ENCODE measurements at places on chromosomes 6 and 20.

DNA sequence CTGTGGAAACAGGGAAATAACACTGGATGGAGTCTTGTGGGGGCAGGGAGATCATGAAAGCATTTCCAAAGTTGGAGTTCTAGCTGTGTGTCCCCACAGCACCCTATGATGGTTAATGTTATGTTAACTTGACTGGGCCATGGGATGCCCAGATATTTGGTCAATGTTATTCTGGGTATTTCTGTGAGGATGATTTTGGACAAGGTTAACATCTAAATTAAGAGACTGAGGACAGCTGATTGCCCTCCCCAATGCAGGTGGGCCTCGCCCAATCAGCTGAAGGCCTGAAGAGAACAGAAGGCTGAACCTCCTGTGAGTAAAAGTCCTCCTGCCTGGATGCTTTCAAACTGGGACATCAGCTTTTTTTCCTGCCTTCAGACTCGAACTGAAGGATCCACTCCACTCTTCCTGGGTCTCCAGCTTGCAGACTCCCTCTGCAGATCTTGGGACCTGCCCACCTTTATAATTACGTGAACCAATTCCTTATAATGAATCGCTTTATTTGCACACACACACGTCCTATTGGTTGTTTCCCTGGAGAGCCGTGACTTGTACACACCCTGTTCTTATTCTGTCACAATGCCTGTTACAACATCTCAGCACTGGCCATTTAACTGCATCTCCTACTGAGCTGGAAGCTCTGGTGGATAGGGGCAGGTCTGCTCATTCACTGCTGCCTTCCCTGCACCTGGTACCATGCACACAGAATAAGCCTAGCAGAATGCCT, 99.5 kb upstream of the IYD start:
- DNase-seq = no peak

DNA sequence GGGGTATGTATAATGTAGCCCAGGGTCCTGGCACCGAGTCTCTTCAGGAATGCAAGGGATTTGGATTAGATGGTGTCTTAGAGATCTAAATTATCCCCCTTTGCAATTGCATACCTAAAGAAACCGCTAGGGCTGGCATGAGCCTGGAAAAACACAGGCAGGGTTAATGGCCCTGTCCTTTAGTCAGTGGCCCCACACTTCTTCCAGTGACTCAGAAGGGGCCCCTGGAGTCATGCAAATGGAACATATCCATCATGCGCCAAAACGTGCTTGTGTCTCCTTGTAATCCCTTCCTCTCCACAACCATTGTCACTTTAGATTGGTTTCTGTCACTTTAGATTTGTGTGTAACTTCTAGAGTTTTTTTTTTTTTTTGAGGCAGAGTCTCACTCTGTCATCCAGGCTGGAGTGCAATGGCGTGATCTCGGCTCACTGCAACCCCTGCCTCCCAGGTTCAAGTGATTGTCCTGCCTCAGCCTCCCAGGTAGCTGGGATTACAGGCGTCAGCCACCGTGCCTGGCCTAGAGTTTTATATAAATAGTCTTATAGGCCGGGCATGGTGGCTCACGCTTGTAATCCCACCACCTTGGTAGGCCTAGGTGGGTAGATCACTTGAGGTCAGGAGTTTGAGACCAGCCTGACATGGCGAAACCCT, 8.7 kb upstream of the MYBL2 start:
- DNase-seq = no peak

DNA sequence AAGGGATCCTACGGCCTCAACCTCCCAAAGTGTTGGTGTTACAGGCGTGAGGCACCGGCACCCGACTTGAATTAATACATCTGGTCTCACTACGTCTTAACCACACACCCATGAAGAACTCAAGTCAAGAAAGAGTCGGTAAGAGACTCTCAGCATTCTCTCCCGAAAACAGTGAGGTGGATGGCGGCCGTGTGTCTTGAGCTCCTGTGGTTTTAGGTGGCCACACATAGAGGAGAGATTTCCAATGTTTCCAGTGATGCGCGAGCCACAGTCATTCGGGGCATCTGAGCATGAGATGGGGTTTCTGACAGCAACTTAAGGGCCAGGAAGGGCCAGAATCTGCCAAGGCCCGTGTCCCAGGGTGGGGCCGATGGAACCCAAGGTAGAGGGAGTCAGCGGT, 766.4 kb upstream of the DEFB115 start:
- DNase-seq = no peak

- DNase-seq = no peak
Measured at GRCh38 chr6:43734294-43734665, 35.7 kb upstream of the VEGFA start.

- DNase-seq = no peak
Measured at GRCh38 chr6:25927178-25927577, 3.3 kb downstream of the SLC17A2 start.

- DNase-seq = no peak
Measured at GRCh38 chr6:17904491-17905120, 82.8 kb downstream of the KIF13A start.

DNA sequence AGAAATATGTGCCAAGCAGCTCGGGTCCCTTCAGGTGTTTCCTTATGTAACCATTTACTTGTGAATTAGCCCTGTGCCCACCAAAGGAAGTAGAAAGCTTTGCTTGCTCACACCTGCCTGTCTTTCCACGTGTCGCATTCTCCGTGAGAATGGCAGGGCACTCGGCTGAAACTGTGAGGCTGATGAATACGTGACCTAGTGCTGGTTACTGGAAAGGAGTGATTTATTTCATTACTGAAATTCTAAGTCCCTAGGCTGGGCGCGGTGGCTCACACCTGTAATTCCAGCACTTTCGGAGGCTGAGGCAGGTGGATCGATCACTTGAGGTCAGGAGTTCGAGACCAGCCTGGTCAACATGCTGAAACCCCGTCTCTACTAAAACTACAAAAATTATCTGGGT, 45.9 kb upstream of the TULP1 start:
- DNase-seq = no peak

GRCh38 chr6:37253486-37254007, 4.0 kb upstream of the TBC1D22B start:
- DNase-seq = no peak

GRCh38 chr20:33211817-33212424, 5.2 kb upstream of the BPIFA3 start:
- DNase-seq = no peak

GRCh38 chr6:37576336-37576737, 76.6 kb upstream of the CCDC167 start:
- no peak for DNase-seq

DNA sequence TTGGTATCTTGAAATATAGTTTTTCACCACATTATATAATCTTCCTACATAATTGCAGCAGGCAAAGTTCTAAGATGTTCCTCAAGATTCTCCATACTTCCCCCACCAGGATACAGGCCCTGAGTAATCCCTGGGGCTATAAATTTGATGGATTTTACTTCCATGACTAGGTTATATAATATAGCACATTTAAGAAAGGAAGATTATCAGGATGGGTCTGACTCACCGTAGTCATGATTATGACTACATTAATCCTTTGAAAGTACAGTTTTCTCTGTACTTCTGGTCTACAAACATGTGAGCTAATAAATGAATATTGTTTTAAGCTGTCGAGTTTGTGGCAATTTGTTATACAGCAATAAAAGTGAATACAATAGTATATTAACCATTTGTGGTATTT, 122.5 kb downstream of the MACROD2 start:
- no peak for DNase-seq

GRCh38 chr6:156562019-156562418, 215.2 kb upstream of the ARID1B start:
- no peak for DNase-seq

DNA sequence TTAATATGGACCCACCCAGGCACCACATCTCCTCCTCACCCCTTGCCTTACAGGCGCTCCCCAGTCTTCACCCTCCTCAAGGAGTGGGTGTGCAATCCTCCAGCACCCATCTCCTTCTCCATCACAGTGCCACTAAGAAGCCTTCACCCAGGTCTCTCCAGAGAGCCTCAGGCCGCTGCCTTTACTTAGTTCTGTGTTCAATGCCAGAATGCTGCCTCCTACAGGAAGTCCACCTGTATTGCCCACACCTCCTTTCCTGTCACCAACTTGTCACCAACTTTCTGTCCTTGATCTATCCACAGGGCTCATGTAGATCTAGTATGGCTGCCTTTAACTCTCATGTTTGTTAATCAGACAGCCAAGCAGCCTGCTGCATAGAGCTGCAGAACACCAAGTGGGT, 586 bp upstream of the LST1 start:
- DNase-seq = no peak

DNA sequence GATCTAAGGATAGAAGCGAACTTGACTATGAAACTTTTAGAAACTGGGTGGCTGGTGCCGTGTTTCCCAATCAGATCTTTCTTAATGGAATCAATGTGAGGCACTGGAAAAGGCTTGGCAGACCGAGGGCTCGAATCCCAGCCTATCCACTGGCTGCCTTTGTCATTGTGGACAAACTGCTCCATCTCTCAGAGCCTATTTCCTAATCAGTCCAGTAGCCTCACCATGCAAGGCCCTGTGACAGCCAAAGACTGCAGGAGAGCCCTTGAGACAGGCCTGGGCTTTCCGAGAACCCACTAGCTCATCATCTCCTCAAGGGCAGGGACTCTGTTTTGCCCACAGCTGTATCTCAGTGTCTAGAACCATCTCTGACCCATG, 43.4 kb downstream of the SPDEF start:
- no peak for DNase-seq

- no peak for DNase-seq
Measured at GRCh38 chr6:1766654-1767053, 156.9 kb downstream of the FOXC1 start.

GRCh38 chr6:91392951-91393350, 806.1 kb upstream of the MAP3K7 start:
- no peak for DNase-seq

DNA sequence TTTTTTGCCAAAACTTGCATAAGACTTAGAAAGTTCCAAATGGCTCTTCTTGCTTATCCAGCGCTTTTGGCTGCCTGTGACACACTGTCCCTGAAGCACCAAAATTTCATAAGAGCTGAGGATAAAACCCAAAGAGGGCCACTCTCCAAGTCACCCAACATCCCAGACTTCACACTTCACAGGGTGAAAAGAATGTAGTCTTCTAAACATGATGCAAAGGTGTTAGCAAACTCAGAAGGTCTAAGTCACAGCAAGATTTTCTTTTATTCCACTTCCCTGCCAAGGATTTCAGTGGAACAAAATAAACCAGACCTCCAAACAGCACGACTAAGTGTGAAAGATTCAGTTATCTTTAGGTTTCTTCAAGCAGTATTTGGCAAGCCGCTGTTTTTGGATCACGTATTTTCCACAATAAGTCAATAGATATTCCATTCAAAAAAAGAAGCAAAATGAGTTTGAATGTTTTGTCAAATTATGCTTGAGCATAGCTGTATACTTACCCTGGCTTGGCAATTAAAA, 44.6 kb upstream of the CD93 start:
- DNase-seq = no peak

GRCh38 chr20:10982692-10983091, 308.9 kb upstream of the JAG1 start:
- no peak for DNase-seq

DNA sequence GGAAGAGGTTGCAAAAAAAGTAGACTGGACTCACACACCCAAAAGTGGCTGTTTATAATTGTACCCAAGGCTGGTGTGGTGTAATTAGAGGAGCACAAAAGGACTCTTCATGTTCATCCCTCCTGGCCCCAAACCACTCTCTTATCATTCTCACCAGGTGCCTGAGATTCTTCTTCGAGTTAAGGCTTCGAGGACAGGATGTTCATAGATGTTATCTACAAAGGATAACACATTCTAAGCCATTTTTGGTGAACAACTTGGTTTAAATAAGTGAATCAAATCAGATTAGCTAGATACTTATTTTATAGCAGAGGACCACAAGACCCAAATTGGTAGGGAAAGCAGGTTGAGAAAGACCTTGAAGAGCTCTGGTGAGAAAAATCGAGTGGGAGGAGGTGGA, 73.1 kb upstream of the SUPT3H start:
- DNase-seq = no peak

DNA sequence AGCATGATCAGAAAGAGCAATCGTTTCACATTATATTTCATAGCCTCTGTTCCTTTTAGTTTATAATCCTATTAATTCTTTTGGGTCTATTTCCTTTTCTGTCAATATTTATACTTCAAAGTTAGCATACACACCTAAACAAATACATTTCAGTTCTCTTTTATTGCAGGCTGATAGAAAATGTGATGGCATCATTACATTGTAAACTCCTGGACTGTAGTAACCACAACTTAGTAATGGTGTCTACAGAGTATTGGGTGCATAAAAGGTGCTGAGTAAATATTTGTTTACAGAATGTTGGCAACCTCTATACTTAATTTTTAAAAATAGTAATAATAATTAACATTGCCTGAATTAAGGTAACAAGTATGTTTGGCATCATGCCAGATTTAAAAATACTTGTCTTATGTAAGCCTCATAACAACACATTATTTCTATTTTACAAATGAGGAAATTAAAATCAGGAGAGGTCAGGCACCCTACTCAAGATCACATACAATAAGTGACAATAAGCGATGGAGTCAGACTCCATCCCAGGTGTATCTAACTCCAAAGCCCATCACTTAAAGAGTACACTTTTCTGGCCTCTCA, 195.0 kb downstream of the UBE3D start:
- no peak for DNase-seq

GRCh38 chr6:37514837-37515236, 15.1 kb upstream of the CCDC167 start:
- no peak for DNase-seq

- no peak for DNase-seq
Measured at GRCh38 chr20:50294164-50295088, 103.8 kb downstream of the CEBPB start.

DNA sequence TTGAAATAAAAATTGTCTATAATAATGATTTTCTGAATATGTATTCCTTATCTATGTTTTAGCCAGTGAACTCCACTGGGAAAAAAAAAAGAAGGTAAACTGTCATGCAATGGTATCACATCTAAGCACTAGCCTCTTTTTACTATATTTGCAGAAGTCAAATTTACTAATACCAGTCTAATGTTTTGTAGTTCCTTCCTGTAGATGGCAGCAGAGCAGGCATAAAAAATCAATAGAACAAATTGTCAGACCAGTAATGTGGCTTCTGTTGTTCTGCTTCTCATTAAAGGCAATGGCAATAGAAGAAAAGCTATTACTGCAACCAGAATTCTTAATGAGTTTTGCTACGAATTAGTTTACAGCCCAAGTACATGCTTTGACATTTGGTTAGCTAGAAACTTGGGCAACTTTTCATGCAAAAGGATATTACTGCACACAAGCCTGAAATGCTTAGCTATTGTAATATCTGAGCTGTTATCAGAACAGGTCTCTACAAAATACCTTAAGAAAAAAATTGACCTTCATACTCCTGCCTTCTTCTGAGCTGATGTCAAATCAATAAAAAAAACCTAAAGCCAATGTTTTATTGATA, 476.9 kb downstream of the KHDRBS2 start:
- DNase-seq = no peak

DNA sequence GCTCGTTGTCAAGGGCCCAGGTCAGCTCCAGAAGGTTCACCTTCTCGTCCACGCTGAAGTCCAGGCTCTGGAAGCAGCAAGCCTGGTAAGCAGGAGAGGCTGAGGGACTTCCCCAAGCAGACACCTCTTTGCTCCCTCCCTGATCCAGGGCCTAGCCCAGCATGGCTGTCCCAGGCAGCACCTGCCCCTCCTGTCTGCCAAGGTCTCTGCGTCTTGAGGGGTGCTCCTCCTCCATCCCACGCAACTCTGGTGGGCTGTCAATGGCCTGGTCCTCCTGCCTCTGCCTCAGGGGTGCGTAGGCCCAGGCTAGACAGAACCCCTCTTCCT, 87.1 kb downstream of the NINL start:
- no peak for DNase-seq

Data from activated CD4-positive, CD25-positive, alpha-beta regulatory T cell treated with anti-CD3 and anti-CD28 coated beads, Interleukin-2, amount 50 U/mL, for 72 hours (primary cell).